ENCODE measurements at places on chromosomes 7 and 10.

DNA sequence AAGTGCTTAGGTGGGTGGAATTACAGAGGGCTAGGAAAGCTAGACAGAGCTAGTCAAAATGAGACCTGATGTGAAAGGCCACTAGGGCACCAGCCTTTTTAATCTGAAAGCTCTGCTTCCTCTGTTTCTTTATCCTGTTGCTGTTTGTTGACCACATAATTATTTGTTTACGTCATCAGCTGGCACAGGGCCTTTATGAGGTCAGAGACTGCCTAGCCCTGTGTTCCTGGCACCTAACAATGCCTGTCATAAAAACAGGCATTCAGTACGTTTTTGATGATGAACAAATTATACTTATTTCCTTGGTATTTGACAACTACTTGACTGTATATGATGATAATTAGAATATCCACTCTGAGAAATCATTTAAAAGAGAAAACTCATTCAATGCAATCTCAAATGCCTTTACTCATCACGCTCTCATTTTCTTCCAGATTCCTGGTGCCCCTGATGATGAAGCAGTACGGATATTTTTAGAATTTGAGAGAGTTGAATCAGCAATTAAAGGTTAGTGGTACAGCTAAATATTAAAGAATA is 26.0 kb downstream of the RBM17 start:
- no peak for DNase-seq

DNA sequence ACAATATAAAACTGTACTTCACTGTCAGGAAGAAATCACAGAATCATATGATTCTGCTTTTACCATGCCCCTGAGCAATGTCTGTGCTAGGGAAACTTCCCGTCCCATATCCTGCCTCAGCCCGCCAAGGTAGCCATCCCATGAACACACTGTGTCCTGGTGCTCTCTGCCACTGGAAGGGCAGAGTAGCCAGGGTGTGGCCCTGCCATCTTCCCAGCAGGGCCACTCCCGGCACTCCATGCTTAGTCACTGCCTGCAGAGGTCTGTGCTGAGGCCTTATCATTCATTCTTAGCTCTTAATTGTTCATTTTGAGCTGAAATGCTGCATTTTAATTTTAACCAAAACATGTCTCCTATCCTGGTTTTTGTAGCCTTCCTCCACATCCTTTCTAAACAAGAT is 31.8 kb downstream of the AP3M1 start:
- no peak for DNase-seq

- no peak for DNase-seq
Observed at GRCh38 chr10:70559861-70560260, 42.7 kb downstream of the PRF1 start.

DNA sequence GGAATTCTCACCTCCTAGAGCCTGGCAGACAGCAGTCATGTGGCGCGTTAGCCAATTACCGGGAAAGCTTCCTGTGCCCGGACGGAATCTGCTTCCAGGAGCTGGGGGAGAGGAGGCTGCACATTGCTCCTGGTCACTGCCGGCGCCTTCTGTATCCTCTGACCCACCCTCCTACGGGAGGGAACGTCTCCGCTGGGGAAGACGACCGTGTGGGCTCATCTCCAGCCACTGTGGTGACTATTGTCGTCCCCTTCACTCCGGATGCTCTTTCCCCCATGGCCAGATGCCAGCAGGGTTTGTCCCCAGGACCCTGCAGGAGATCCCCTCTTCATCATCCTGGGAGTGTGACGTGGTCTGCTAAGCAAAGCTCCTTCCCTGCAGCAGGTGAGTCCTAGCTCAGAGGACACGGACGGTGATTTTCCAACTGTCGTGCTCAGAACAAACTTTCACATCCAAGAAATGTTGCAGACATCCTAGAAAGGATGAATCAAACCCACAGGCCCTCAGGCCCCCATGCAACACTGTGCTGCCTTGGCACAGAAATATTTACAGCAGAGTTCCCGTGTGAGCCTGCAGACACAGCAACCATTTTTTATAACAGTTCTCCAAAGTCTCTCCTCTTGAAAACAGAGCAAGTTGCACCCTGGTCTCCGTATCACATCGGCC is 29.6 kb upstream of the FAM20C start:
- no peak for DNase-seq

GRCh38 chr7:34718867-34719266 is 60.8 kb downstream of the NPSR1 start:
- DNase-seq = no peak

DNA sequence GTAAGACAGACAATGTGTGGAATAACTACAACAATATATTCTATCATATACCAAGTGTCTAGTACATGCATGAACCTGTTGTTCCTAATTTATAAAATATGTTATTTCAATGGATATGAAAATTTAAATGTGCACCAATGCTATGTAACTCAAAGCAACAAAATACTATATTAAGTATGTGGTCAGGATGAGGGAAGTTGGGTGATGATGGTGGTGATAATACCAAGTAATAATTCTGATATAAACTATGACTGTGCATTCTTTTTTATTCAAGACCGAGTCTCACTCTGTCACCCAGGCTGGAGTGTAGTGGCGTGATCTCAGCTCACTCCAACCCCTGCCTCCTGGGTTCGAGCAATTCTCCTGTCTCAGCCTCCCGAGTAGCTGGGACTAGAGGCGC is 2.1 kb upstream of the FRA10AC1 start:
- no peak for DNase-seq

DNA sequence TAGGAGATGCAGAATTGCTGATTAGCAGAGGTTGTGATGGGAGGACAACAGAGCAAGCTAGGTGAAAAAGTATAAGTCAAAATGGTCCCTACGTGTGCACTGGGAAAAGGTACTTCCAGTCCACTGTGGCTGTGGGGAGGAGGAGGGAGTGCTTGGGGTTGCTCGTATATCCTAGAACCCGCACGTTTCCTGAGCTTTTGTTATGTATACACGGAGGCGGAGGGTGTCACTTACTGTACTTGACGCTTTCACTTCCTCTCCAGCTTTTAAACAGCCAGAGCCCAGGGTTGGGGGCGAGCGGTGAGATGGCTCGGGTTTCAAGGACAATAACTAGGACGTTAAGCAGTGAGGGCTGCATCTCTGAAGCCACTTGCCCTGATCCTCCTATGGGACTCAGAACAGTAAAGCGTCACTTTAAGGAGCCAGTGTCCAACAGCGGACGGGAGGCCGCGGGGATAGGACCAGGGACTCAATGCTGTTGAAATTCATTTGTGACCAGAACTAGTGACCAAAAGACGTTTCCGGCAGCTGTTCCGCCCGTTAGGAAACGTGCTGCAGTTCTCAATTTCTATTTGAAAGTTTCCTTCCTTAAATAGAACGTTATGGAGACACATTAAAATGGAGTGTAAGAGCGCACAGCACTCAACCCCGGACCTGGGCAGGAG is 985 bp upstream of the ETV1 start:
- no peak for DNase-seq

DNA sequence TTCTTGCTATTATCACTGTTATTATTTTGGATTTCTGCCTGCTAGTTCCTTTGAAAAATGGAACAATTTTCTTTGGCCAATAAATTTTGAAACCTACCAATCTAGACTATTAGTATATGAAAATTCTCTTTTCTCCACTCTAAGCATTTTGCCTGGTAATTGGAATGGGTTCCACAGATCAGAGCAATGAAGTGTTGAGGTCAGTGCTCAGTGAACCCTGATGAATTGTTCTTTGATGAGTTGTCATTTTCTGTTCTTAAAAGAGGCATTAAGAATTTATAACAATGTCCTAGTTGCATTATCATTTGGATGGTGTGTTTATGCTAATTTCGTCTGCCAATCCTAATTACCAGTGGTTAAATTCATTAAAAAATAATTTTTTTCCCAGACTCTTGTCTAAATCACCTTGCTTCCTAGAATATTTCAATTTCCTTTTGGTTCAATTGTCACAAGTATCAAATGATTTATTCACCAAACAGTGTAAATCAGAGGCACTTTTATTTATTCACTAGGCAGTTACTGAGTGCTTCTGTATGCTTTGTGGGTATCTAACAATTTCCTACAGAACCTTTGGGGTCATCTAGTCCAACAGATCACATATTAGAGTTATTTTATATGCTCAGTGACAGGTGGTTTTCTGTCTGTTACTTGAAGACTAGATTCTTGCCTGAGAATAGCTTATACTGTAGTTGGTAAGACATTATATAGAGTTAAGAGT is 239.0 kb downstream of the DNAJB9 start:
- no peak for DNase-seq

DNA sequence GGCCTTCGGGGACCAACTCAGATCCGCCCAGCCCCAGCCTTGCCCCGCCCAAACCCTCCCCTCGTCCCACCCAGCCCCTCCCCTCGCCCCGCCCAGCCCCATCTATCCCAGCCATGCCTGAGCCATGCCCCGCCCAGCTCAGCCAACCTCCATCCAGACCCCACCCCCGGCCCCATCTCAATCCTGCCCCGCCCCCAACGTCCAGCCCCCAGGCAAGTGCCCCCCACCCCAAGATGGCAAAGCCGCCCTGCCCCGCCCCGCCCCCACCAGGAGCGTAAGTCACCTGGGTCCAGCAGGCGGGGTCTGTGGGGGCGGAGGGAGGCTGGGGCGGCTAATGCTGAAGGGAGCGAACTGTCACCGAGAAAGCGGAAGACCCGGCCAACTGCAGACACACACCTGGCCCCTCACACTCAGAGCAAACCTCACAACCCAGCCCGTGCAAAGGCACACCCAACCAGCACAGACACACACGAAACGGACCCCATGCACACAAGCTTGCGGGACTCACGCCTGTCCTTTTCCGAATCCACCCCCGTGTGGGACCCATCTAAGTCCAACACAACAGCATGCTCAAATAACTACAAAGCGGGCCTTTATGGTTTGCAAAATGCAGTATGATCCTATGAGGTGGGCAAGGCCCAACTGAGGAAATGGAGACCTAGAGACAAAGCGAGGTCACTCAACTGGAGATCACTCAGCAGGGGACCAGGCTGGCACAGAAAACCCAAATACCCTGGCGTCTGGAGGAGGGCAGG is 11.5 kb upstream of the OGA start:
- DNase-seq = peak; percentile 26

DNA sequence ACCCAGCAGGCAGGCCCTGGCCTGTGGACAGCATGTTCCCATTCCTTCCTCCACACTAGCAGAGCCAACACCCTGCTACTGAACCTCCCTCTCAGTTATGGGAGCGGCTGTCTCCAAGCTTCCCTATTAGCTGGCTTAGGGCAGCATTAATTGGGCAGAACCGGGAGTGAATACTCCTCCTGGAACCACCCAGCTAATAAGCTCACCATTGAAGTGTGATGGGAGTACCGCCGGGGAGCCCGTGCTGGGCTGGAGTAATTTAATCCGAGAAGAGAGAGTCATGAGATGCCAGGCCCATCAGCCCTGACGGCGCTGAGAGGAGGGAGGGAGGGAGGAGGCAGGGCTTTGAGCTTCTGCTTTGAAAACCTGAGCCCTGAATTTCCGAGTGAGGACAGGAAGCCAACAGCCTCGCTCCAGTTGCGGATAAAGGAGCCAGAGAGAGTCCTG is 31.8 kb upstream of the ELFN1 start:
- DNase-seq = no peak

- no peak for DNase-seq
Observed at GRCh38 chr7:13231216-13231615, 543.8 kb downstream of the ARL4A start.

DNA sequence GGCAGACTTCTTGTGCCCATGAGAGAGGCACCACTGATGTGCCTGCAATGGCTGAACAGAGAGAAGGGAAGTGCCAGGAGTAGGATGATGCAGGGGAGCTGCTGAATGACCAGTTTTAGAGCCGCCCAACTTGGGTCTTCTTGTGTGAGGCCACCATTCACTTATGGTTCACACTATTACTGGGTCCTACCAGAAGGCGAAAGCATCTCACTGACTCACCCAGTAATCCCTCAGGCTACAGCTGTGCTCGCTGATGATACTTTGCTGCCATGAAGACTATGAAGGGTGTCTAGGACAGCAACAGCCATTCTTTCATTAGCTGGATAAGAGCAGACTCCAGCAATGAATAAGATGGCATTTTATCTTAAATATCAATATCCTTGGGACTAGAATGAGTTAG is 47.6 kb downstream of the PLXNA4 start:
- no peak for DNase-seq

DNA sequence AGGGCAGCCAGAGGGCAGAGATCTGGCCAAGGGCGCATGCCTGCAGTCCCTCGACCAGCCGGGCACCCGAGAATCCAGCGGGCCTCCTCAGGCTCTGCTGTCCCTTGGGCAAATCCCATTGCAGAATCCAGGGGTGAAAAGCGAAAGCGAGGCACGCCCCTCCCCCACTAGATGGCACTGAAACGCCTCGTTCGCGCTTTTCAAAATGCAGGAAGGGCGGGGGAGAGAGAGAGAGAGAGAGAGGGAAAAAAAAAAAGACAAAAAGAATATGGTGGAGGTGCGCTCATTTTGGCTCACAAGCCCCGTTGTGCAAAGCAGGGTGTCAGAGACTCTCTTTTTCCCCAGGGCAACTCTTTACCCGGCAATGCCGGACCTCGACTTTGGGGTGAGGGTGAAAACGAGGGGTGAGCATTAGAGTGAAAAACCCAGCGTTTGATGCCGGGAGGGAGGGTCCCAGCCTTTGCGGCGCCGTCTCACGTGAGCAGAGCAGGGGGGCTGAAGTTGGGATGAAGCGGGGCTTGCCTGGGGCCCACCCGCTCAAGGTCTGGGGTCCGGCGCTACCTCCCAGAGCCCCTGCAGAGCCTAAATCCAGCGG is 2.5 kb upstream of the TMEM178B start:
- no peak for DNase-seq

DNA sequence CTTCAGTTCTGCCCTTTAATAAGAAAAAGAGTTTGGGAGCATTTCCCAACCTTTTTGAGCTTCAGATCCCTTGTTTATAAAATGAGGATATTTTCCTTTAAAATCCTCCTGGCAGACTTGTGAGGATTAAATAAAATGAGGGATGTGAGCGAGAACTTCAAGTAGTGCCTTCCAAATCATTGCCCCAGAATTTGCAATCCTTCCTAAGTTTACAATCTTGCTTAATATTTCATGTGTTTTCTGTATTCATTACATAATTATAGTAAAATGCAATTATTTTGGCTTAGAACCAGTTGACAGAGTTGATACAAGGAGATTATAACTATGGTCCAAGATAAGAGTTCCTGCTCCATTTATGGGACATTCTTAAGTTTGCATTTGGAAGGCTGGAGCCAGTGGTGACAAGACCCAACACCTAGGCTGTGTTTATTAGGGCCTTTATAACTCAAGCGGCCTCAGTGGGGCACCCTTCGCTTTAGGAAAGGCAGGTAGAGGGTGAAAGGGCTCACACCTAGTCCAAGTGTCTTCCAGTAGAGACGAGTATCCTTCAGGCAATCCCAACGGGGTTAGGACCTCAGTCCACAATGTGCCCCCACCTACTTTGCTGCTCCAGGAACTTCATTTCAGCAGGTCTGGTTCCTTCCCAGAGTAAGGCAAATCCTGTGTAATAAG is 317.5 kb downstream of the WDR11 start:
- no peak for DNase-seq

All from NCI-H1048 (cell line).